ENCODE measurements at places on chromosomes 4 and X.

GRCh38 chr4:137408527-137409177 lies 123.6 kb downstream of the PCDH18 start:
- DNase-seq, result no peak

DNA sequence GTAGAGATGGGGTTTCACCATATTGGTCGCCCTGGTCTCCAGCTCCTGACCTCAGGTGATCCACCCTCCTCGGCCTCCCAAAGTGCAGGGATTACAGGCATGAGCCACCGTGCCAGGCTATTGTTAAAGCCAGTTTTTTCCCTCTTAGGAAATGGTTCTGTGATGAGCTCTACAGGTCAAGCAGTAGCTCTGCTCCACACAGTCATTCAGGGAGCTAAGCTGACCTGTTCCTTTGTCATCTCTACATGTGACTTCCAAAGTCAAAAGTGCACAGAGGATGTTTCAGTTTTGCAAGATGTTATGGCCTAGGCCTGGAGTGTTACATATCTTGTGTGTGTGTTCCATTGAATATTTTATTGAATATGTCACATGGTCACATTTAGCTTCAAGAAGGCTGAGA lies 11.4 kb downstream of the MCUB start:
- no peak for DNase-seq

DNA sequence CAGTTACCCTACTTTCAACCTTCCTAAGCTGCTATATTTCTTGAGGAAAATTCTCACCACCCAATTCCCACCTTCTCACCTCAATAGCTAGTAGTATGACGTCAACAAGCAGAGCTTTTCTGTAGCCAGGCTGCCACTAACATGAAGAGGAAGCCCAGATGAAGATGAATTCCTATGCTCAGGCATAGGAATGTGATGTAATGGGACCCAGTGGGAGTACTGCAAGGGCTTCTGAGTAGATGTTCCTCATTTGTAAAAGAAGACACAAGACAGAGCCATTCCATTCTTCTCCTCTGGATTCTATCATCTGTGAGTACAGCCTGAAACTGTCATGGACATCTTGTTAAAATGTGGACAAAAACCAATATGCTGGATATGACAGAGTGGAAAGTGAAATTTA lies 81.6 kb upstream of the KLF3 start:
- DNase-seq, result no peak

GRCh38 chr4:90375081-90375480 lies 247.9 kb downstream of the CCSER1 start:
- no peak for DNase-seq

GRCh38 chrX:155923200-155923599 lies 42.1 kb downstream of the VAMP7 start:
- no peak for DNase-seq

- DNase-seq, result no peak
These were observed 7.5 kb upstream of the GUCY1A1 start for GRCh38 chr4:155659176-155659575.

DNA sequence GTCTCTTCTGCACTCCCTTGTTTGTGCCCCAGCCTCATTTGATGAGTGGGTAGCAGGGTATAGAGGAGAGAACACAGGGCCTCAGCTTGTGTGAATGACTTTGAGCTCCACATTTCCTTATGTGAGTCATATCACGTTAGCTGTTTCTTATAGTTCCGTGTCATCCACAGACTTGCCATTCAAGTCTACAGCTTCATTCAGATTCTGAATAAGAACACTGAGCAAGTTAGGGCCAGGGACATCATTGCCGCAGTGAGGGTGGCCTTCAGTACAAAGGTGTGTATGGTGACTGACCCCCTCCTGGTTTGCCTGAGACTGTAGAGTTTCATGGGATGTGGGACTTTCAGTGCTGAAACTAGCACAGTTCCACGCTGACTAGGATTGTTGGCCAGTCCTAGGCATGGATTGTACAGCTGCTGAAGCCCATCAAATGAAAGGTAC lies 23.6 kb downstream of the KLF3 start:
- no peak for DNase-seq

GRCh38 chr4:1309261-1310010 lies 19.7 kb downstream of the MAEA start:
- no peak for DNase-seq

GRCh38 chr4:146330392-146330791 lies 116.1 kb downstream of the REELD1 start:
- no peak for DNase-seq

GRCh38 chr4:151865744-151866591 lies 105.2 kb upstream of the GATB start:
- no peak for DNase-seq

- no peak for DNase-seq
These were observed 32.9 kb upstream of the GPR78 start for GRCh38 chr4:8547108-8547911.

DNA sequence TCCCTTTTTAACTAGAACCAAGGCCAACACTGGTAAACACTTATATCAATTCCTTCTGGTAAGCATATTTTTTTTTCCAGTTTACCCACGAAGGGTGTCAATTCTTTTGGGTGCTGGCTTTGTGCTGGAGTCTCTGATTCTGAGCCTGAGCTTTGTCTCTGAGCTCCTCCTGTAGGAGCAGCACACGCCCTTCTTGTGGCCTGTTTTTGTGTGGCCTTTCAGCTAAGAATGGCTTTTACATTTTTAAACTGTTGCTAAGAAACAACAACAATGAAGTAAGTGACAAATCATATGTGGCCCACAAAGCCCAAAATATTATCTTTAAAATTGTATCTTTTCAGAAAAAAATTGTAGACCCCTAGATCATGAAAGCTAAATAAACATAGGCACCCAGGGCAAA lies 98.0 kb upstream of the TBC1D9 start:
- DNase-seq, result no peak

DNA sequence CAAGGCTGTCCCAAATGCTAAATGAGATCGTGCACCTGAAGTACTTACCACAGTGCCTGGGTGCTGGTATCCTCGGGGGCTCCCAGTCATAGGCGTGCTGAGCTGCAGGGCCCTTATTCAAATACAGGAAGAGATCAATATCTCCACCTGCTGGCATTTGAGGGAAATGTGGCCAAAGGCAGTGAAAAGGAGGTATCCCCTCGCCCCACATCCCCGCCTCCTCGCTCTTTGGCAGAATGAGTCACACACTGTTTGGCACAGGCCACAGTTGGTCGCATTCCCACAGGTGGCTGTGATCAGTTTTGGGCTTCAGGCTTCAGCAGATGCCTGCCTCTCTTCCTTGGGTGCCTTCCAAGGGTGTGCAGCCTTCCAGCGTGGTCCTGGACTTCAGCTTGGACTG lies 28.4 kb downstream of the ZNF185 start:
- peak; percentile 36 for DNase-seq

- no peak for DNase-seq
These were observed 66.0 kb upstream of the NKX1-1 start for GRCh38 chr4:1472148-1472797.

DNA sequence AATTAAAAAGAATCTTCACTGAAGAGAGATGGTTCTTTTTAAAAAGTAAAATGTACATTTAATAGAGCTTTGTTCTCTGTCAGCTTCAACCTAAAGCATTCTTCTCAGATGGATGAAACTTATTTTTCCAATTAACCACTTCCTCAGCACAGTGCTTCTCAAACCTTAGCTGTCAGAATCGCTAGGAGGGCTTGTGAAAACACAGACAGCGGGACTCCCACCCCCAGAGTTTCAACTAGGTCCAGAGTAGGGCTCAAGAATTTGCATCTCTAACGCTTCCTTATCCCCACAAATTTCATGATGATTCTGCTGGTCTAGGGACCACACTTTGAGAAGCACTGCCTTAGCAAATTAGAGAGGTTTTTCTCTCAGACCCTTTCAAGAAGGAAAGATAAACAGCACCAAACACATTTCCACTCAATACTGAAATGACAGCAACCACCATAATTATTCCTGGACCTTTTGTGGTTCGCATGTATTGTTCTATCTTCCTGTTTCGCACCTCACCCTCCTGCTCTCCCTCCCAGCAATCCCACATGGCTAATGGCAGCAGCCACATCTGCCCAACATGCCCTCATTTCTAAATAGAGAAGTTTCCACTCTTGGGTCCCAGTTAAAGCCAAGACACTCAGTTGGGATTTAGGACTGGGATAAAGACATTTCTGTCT lies 73.2 kb downstream of the ZNF827 start:
- DNase-seq, result no peak

- no peak for DNase-seq
These were observed 5.1 kb downstream of the MECP2 start for GRCh38 chrX:154092371-154092770.

GRCh38 chr4:35463251-35463952 lies 780.9 kb downstream of the ARAP2 start:
- no peak for DNase-seq

DNA sequence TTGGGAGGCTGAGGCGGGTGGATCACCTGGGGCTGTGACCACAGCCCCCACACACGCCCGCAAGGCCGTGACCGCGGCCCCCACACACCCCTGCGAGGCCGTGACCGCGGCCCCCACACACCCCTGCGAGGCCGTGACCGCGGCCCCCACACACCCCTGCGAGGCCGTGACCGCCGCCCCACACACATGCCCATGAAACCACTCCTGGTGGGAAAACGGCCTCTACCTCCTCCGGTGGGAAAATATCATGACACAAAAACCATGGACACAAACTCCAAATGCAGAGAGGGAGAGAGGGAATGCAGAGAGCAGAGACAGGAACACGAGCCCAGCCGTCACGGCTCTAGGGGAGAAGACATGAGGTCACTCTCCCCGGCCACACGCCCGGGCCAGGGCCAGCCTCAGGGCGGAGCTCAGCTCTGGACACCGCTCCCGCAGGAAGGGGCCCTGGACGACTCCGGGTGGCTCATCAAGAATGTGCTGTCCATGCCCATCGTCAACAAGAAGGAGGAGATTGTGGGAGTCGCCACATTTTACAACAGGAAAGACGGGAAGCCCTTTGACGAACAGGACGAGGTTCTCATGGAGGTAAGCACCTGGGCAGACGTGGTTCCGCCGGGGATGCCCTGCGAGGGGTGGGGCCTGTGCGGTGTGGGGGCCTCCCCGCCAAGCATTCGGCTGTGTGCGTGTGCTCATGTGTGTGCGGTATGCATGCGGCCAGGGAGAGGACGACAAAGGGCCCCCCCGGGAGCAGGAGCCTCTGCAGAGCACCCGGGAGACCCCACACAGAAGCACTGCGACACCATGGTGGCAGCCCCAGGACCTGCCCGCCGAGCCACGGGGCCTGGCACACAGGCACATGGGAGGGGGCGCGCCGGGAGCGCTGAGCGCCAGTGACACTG lies 17.4 kb downstream of the ATP5ME start:
- DNase-seq, result no peak

DNA sequence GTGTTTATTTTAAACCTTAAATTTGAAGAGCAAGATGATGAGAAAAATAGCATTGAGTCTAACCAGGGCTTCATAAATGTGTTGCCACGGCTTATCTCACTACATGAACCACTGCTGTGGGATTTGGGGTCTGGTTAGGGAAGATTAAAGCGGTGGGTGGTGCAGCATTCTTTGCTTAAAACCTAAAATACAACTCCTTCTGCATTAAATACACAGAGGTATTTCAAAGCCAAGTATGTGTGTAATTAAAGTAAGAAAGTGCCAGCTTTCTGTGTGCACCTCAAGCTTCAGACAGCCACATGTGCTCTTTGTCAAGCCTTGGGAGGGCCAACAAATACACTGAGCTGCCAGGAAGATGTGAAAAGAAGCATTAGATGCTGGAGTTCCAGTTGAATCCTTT lies 128.0 kb downstream of the CPE start:
- DNase-seq, result no peak

GRCh38 chr4:188195389-188195985 lies 56.2 kb downstream of the TRIML1 start:
- no peak for DNase-seq

- no peak for DNase-seq
These were observed 50.1 kb downstream of the SRPX start for GRCh38 chrX:38170556-38170955.

- DNase-seq, result no peak
These were observed 91.5 kb upstream of the ANKRD50 start for GRCh38 chr4:124804041-124804440.

- peak; percentile 68 for DNase-seq
These were observed 441 bp downstream of the SLC9B2 start for GRCh38 chr4:103075894-103076746.

DNA sequence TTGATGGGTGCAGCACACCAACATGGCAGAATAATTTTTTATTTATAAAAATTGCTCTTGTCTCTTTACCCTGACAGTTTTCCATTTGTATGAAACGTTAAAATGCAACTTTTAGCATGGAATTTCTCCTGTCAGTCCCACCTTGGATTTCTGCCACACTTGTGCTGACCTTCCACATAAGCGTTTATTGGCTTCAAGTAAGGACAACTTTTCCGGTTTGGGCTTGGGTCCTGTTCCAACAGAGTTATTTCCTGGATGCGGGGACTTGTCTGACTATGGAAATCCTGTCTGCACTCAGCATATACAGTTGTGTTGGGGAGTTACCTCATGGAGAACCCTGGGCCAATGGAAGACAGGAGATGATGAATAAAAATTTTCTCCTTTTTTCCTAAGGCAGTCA lies 294.7 kb downstream of the NAF1 start:
- DNase-seq, result no peak

- no peak for DNase-seq
These were observed 117.9 kb upstream of the FAM9B start for GRCh38 chrX:9151772-9152307.

DNA sequence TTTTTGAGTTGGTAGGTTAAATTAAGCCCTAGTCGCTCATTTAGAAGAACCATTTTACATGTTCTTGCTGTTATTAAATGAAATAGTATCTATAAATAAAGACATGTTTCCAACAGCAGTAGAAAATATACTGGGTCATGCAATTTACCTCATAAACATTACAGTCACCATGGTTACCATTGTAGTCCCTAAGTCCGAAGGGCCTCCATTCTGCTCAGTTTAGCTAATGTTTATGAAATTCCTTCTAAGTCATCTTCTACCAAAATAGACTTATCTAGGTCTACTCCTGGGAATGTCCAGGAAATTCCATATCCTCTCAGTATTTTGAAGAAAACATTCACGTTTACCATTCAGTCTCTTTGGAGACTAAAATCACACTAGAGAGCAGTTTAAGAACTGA lies 292.5 kb upstream of the DCAF8L1 start:
- no peak for DNase-seq

GRCh38 chr4:104421566-104421965 lies 73.1 kb downstream of the CXXC4 start:
- no peak for DNase-seq

- DNase-seq, result no peak
These were observed 13.2 kb upstream of the CAPN6 start for GRCh38 chrX:111283446-111283845.

DNA sequence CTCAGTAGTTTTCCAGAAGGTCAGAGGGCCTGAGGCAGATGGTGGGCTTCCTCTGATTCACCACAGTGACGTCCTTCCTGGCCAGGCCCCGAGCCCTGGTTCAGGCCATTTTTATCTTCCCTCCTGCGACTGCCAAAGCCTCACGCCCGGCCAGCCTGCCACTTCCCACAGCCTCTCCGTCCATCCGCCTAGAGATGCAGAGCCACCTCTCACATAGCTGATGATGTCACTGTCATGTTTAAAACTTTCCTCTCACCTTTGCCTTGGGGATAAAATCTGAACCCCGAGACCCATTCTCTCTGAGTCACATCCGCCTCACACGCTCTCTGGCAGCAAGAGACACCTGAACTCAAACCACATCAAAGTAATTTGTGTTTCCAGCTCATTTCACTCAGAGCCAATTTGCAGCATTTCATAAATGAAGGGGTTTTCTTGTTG lies 175.3 kb downstream of the QDPR start:
- peak; percentile 42 for DNase-seq

GRCh38 chrX:10945498-10945897 lies 165.6 kb upstream of the HCCS start:
- DNase-seq, result no peak

- DNase-seq, result no peak
These were observed 929 bp downstream of the ESX1 start for GRCh38 chrX:104253567-104254441.
